ENCODE measurements at places on chromosomes 6 and 20.

DNA sequence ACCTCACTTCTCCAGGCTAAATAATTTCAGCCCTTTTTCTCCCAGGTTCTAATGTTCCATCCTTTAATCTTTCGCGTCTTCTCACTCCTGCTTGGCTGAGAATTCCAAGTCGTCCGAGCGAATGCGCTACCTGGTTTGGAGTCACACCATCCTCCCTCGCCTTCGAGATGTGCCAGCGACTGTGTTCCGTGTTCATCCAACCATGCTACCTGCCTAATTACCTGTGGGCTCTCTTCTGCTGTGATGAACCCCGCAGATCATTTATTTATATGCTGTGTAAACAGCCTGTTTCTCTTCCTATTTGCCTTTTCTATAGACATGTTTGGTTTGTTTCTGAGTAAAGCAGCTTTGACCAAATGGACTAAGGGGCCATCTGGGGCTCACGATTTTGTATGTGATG, 83.5 kb upstream of the TMEM181 start:
- DNase-seq = peak; percentile 50

DNA sequence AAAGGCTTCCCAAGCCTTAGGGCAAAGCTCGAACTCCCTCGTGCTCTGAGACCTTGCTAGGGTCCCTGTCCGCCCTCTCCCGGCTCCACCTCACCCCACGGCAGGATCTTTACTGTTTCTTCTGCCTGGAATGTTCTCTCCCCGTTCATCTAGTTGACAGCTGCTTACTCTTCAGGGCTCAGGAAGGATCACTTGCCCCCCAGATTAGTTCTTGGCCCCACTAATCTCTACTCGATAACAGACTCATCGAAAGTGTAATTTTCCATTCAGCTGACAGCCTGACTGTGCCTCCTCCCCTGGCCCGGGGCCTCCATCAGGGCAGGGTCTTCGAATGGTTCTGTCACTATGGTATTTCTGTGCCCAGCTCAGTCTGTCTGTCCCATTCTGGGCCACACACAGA, 3.1 kb downstream of the MAP1LC3A start:
- DNase-seq = no peak

- no peak for DNase-seq
Observed at GRCh38 chr6:158322400-158322723, 10.1 kb downstream of the TULP4 start.

DNA sequence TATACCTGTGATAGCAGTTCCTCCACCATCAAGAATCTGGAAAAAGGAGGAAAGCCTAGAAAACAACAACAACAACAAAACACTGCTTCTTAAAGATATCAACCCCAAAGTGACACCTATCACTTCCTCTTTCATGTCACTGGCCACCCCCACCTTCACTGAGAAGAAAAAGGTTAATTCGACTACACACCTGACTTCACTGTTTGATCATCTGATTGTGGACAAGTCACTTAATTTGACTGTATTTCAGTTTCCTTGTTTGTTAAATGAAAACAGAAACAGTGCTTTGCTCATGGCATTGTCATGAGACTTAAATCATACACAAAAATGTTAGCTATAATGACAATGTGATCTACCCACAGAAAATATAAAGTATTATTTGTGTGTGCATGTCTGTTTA, 280.6 kb upstream of the SULF2 start:
- no peak for DNase-seq

DNA sequence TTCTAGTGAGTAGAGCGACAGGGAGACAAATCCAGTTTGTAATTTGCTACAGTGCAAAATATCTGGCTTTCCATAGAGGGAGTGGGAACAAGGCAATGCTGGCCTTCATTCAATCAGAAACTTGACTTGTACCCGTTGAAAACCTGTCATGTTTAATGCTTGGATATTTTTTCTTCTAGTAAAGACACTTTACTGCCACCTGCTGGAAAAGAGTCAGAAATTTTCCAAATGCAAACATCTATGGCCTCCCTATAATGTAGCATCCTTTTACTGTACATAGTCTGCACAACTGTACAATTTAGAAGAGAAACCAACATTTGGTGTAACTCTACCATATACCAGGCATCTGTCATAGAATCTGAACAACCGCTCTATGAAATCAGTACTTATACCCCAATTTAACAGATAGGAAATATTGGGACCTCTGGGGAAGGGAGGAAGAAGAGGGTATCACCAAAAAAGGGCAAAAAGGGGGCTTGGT, 16.7 kb upstream of the TBC1D20 start:
- peak; percentile 15 for DNase-seq

DNA sequence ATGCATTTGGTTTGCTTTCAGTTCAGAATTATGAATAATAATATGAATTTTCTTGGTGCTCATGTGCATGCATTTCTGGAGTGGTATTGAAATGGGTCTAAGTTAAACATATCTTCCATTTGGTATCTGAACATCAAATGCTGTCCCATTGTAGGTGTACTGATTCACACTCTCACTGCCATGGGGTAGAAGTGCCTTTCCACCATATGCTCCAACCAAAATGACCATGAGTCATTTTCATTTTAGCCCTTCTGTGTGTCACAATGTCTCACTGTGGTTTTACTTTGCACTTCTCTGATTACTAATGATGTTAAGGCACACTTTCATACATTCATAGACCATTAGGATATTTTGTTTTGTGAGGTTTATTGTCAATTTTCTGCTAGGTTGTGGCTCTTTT, 211.9 kb downstream of the HAO1 start:
- no peak for DNase-seq

GRCh38 chr6:13099771-13100170, 228.6 kb downstream of the TBC1D7 start:
- DNase-seq = no peak

- no peak for DNase-seq
Observed at GRCh38 chr20:63246490-63247288, 7.6 kb downstream of the NKAIN4 start.

DNA sequence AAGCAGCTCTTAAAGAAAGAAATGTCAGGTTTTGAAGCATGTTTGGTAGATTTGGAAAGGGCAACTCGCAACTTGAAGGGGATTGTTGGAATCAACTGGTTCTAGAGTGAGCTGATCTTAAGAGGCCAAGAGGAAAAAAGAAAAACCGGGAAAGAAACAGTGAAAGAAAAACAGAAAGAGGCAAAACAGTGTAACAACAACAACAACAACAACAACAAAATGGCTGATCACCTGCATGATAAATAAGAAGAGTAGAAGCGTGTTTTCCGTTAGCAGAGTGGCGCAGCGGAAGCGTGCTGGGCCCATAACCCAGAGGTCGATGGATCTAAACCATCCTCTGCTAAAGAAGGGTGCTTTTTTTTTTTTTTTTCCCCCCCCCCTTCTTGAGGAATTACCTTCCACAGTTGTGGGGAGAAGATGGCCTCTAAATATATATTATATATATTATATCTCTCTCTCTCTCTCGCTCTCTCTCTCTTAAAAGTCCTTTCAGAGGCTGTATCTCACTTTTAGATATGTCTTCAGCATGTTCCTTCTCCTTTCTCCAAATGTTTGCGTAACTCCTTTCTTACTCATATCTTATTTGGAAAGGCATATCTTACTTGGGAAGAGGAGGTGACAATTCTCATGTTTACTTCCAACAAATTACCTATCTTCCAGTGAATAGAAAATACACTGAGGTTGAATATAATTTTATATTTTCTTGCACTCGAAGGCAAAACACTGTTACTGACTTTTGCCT, 134.4 kb downstream of the OR2B2 start:
- no peak for DNase-seq

GRCh38 chr6:145631374-145631773, 103.9 kb downstream of the EPM2A start:
- DNase-seq = no peak

DNA sequence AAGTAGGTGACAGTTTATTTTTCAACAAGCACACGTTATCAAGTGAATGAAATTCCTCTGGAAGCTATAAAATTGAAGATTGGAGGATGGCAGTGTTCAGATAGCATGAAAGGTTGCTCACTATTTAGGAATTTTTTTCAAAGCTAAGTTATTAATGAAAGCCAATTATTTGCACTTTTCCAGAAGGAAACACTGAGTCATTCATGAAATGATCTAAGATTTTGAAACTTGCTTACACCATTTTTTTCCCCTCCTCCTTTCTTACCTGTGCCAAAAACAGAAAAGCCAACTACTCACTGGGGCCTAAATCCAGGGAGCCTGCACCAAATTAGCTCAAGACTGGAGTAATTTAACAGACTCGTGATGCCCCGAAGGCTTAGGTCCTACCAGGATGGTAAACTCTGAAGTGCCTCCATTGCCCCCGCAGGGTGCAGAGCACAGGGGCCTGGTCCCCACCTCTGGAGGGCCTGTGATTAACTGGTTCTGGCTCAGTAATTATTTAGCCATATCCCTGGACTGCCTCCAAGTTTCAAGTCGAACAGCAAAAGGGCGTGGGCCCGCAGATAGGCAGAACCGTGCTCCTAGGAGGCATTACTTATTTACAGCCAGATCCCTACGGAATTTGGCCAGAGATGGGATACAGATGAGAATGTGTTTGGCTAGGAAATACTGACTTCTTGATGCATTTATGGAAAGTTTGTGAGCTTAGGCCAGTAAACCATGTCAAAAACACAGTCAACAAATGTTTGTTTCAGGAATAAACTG, 28.0 kb upstream of the ZNF217 start:
- no peak for DNase-seq

DNA sequence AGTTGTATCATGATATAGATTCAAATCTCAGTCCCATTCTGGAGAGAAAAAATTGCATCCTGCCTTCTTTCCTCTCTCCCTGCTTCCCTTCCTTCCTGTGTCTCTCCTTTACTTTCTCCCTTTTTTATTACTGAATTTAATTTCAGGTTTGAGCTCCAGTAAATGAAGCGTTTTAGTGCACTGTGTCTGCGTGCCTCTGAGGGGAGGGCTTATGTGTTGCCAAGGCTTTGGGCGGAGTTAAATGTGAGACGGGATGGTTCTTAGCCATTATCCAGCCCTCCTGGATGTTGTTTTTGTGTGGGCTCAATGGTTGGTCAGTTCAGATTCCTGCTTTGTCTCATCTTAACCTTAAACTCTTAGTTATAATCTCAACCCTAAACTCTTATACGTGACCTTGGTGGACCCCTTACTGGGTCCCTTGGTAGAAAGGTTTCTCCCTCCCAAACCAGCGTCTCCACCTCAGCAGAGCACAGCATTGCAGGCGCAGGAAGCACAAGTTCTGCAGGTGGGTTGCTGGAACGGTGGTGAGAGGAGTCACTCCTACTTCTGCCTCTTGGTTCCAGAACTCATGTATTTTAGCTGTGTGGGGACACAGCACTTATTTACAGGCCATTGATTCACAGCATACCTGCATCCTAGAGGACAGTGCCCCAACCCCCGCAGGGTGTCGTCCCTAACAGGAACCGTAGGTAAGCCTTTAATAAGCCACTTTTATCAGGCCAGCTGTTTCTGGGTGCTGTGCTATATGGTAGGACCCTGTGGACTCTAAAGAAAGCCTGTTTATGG, 68.5 kb downstream of the DNAH8 start:
- no peak for DNase-seq

GRCh38 chr20:58651946-58652605, 993 bp downstream of the STX16 start:
- no peak for DNase-seq

DNA sequence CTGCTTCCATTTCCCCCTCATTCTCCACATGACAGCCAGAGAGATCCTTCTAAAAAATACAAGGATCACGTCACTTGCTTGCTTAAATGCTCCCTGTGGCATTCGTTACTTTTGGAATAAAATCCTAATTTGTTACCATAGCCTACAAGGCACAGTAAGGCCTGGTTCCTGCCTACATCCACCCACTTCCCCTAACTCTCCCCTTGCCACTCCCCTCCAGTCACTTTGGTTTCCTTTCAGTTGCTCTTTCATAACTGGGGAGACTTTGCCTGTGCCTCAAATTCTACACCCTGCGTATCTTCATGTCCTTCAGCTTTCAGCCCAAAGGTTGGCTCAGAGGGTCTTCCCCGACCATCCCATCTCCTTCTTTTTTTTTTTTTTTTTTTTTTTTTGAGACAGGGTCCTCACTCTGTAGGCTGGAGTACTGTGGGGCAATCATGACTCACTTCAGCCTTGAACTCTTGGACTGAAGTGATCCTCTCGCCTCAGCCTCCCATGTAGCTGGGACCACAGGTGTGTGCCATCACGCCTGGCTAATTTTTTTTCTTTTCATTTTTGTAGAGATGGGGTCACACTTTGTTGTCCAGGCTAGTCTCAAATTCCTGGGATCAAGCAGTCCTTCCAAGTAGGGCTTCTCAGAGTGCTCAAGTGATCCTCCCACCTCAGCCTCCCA, 12.5 kb downstream of the ID1 start:
- DNase-seq = no peak

DNA sequence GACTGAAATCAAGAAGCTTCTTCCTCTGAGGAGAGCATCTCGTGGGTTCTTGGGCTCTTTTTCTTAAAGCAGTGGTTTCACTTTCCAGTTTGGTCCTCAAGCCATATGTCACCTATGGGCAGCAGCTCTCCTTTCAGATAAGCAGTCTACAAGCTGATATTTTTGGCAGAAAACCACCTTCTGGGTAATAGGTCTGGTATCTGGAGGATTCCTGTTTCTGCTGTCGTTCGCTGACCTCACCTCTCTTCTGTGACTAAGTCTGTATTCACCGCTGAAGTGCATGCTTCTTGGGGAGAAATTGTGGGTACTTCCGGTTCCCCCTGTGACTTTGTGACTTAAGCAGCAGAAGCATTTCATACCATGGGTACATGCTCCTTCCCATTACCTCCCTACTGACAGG, 193.6 kb downstream of the EDN1 start:
- no peak for DNase-seq

DNA sequence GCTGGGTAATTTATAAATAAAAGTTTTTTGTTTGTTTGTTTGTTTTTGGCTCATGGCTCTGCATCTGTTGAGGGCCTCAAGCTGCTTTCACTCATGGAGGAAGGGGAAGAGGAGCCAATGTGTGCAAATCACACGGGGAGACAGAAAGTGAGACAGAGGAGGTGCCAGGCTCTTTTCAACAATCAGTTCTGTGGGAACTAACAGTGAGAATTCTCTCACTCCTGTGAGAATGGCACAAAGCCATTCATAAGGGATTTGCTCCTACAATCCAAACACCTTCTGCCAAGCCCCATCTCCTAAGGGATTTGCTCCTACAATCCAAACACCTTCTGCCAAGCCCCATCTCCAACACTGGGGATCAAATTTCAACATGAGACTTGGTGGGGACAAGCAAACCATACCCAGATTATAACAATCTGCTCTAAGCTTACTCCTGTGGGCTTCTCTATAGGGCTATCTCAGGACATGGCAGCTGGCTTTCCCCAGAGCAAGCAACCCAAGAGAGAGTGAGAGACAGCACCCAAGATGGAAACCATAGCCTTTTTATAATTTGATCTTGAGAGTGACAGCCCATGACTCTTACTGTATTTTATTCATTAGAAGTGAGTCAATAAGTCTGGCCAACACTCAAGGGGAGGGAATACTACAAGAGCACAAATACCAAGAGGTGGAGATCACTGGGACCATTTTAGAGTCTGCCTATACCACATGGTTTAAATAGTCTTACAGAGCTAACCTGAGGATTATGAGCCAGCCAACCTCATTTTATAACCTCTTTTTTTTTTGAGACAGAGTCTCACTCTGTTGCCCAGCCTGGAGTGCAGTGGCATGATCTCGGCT, 22.8 kb upstream of the LRRC1 start:
- DNase-seq = no peak

- DNase-seq = no peak
Observed at GRCh38 chr6:89956182-89956581, 61.9 kb downstream of the GJA10 start.
